ENCODE measurements at places on chromosomes 1 and 21. TPM values are rescaled to one million over a fixed set of nuclear protein-coding genes. Genes with fewer than 3 reads are reported as not detected.

GRCh38 chr1:43634721-43635120 is 15.2 kb upstream of the KDM4A start:
- no peak for DNase-seq

DNA sequence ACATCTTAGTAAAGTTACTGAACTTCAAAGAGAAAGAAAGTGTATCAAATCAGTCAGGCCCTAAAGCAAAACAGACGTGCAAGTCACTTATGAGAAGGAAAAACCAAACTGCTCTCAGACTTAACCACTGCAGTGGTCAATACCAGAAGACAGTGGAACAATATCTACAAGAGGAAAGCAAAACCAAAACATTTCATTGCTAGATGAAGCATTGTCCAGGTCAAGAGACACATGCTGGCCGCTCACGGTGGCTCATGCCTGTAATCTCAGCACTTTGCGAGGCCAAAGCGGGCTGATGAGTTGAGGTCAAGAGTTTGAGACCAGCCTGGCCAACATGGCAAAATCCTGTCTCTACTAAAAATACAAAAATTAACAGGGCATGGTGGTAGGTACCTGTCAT is 82.0 kb upstream of the MROH9 start:
- no peak for DNase-seq

DNA sequence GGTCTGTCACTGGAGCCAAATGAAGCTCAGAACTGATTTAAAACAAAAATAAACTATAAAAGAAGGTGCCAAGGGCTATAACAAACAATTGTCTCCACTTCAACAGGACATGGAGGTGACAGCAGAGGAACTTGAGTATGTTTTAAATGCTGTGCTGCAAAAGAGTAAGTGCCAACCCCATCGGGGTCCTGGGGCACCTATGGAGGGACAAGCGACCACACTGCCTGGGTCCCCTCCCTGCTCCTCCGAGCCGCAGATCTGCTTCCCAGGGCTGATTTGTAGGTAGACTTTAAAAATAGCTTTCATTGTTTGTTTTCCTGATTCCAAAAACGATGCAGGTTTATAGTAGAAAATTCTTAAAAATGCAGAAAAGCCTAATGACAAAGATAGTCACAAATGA is 42.8 kb downstream of the CAPN9 start:
- no peak for DNase-seq

- DNase-seq: no peak
Observed at GRCh38 chr1:113998361-113998760, 19.1 kb downstream of the OLFML3 start.

- DNase-seq: no peak
Observed at GRCh38 chr1:2913091-2913490, 108.2 kb upstream of the ACTRT2 start.

DNA sequence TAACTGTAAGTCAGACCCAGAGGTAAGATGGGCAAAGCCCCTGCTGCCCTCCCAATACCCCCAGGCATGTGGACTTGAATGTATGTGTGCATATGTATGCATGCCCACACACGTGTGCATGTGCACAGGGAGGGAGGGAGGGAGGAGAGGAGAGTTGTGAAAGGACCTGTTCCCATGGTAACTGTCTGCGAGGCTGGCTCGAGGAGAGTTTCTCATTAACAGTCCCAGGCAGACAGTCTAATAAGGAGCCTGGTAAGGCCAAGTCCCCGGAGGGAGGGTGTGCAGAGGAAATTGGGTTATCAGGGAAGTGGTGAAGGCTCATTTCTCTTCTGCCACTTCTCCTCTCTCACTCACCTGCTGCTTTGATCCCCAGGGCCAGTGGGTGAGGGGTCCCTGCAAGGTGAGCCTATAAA is 74.9 kb downstream of the NFASC start:
- DNase-seq: no peak

DNA sequence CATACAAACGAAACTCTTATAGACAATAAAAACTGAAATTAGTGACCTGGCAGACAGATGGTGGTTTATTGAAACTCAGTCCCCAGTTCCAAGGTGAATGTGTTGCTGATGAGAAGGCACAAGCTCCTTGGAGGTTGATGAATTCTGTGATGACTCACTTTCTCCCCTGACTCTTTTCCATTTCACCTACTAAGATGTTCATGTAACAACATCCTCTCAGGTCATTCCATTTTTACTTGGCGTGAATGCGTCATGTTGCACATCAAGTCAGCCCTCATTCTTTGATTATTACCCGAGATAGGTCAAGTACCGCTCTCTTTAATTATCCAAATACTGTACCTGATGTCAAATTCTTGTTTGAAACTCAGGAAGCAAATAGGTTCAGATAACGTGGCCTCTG is 10.1 kb upstream of the IL10RB start:
- no peak for DNase-seq

GRCh38 chr1:213942061-213942460 is 45.7 kb upstream of the PROX1 start:
- no peak for DNase-seq

DNA sequence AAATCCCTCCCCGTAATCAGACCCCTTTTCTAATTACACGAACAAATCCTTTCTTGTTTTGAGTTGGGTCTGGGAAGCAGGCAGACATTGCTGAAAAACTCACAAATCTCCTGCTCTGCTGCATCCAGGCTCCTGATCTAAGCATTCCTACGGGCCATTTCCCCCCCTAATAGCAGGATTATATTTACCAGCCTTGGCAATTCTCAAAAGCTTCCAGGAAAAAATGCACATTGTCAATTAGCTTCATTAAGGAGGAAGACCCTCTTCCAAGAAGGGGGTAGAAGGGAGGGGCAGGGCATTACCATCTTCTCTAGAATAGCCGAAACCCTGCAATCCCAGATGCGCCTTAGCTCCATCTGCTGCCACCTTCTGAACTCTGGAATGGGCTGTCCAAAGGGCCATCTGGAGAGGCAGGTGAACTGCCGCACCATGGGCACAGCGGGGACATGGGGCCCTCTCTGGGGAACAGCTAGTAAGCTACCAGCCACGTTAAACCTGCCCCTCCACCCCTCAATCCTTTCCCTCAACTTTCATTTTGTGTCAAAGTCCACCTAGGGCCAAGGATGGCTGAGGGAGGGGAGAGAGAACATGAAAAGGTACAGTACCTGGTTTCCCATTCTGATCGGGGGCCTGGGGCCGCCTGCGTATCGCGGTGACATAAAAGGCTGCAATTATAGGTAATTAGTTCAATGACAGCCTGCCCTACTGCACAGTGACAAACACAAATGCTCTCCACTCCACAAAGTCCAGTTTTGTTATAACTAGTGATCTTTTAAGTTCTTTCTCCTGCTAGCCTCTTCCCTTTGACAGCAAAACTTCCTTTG is 56.8 kb downstream of the MRPL37 start:
- DNase-seq: no peak

- no peak for DNase-seq
Observed at GRCh38 chr1:63792152-63792551, 18.3 kb downstream of the ROR1 start.

DNA sequence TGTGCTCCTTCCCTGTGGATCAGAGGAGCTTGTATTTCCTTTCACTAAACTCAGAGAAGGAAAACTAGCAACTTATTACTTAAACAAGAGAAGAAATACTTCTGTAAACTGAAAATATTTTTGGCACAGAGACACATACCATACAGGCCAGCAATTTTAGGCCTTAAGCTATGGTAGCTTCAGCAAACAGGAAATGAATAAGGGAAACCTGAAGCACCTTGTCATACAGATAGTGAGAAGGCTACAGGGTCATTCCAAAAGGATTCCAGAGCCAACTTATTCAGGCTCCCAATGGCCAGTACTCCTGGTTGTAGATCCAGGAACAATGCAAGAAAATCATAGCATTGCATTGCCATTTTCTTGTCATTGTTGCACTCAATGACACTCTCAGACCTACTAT is 9.1 kb upstream of the KYAT3 start:
- no peak for DNase-seq

GRCh38 chr1:7106442-7107108 is 321.3 kb downstream of the CAMTA1 start:
- no peak for DNase-seq

- no peak for DNase-seq
Observed at GRCh38 chr1:199265319-199265718, 626.5 kb downstream of the PTPRC start.

The RGL1 gene
- total RNA-seq: 5.1 TPM

The OR6N1 gene
- total RNA-seq: not detected

The COA6 gene
- 18.5 TPM for total RNA-seq

The MYOG gene
- not detected for total RNA-seq

The GIPC2 gene
- 0.52 TPM for total RNA-seq

The NES gene
- not detected for total RNA-seq
